Large intestine (tissue), 12 donors: ENCODE measurements at places on chromosomes 11 and 22. TPM values are rescaled to one million over a fixed set of nuclear protein-coding genes. Genes with fewer than 3 reads are reported as not detected.

- DNase-seq = no peak
Measured at GRCh38 chr11:34633990-34634693, 13.2 kb downstream of the EHF start.

- peak; percentile 81 for DNase-seq
Measured at GRCh38 chr11:69444381-69445130, 36.9 kb upstream of the LINC01488 start.

GRCh38 chr11:131686836-131687235 lies 316.4 kb downstream of the NTM start:
- DNase-seq = no peak

The GLB1L2 gene
- polyA plus RNA-seq = 6.7 TPM

The SFI1 gene
- polyA plus RNA-seq = 83.1 TPM

The YPEL4 gene
- 2.6 TPM for polyA plus RNA-seq

The TSPAN18 gene
- 59.1 TPM for polyA plus RNA-seq

- no peak for DNase-seq
Measured at GRCh38 chr11:126149759-126150625, 61.5 kb downstream of the RPUSD4 start.

GRCh38 chr11:86535773-86536172 lies 136.6 kb downstream of the ME3 start:
- DNase-seq = no peak

The VSIG2 gene
- 5.0 TPM for polyA plus RNA-seq

DNA sequence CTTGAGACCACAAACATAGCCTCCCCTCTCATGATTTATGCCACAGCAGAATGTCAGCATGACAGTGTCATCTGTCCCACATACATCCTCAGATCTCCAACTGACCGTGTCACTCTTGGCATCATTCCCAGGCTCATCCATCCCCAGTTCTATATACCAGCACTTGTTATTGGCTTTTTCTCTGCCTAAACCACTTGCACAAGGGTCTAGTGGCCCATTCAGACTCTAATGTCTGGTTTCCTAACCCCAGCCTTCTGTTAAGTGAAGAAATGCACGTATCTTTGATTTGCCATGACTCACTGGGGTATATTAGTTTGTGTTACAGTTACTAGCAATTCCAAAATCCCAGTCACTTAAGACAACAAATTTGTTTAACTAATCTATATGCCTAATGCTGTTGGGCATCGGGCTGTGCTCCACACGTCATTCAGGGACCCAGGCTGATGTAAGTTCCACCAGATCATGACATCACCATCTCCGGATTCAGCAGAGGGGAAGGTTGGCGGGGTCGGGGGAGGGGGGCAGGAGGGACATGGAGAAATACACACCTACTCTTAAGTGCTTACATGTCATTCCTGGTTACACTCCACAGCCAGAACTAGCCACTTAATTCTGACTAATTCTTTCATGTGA lies 517.4 kb downstream of the BUD13 start:
- no peak for DNase-seq

The PLAAT3 gene
- polyA plus RNA-seq = 5.9 TPM

The PTPN5 gene
- polyA plus RNA-seq = 1.2 TPM

- DNase-seq = peak; percentile 40
Measured at GRCh38 chr22:48297296-48297695, 1530.4 kb downstream of the BRD1 start.

The PLA2G3 gene
- 0.01 TPM for polyA plus RNA-seq

DNA sequence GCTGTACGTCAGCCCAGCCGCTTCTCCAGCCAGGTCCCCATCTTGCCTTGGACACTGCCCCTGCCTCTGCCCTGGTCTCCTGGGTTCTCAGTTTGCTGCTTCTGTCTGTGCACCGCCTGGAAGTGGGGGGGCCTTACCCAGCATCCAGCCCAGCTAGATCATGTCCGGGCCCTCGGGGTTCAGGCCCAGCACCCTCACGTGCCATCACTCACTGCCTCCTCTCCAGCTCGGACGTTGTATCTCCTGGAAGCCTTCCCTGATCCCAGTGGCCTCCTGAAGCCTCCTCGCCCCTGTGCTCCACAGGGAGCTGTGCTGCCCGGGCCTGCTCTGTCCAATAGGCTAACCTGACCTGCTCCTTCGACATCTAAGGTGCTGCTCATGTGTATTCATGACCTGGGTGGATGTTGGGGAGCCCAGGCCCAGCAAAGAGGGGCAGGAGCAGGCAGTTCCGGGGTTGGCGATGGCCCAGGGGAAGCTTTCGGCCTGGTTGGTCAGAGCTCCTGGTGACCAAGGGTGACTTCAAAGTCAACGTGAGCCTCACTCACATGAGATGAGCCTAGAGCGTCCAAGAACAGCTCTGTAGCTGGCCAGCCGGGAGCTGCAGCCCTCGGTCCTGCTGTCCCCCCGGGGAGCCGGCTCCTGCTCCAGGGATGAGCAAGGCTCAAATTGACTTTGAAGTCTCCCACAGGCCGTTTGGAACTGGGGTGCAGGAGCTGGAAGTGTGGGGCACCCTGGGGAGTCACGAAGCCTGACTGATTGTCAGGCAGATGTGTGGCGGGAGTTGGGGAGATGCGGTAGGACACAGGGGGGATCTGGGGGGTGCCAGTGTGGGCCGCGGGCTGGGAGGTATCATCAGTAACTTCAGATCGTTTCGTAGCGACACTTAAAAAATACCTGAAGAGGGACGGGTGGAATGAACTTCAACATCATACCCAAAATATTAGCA lies 5.2 kb upstream of the ASCL2 start:
- DNase-seq = no peak

- DNase-seq = no peak
Measured at GRCh38 chr22:39560127-39560526, 10.4 kb upstream of the CACNA1I start.

DNA sequence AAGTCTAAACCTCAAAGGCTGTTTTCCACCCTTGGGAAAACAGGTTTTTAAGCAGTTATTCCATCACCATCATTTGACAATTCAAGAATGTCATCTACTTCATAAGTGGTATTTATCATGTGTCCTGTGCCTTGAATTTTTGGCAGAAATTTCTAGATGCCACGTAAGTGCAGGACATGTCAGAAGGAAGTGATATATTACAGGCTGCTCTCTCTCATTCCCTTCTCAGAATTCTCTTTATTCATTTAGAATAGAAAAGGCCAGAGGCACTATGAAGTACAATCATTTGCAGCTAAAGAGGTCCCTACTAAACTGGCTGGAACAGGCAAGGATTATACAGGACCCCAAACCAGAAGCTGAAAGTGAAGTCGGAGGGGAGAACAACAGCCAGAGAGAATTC lies 11.9 kb downstream of the RBFOX2 start:
- DNase-seq = no peak

GRCh38 chr22:47281126-47282106 lies 519.0 kb downstream of the TBC1D22A start:
- no peak for DNase-seq

The C11orf16 gene
- polyA plus RNA-seq = 0.12 TPM

- no peak for DNase-seq
Measured at GRCh38 chr11:56849852-56850251, 101.4 kb upstream of the OR9G4 start.

DNA sequence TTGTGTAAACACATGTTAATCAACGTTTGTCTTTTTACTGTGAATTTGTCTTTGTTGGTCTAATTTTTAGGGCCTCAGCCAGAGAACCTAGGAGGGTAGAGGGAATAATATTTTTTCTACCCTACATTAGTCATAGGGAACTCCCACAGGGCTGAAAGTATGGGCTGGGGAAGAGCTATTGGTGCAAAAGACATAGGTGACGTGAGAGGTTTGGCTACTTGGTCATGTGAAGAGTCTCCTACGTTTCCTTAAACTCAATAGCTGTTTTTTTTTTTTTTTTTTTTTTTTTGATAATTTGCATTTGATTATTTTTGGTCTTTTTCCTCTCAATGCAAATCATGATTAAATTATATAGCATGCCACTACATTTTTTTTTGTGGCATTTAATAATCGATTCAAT lies 15.9 kb upstream of the MMP7 start:
- DNase-seq = no peak

GRCh38 chr22:41831828-41832552 lies 915 bp upstream of the SREBF2 start:
- no peak for DNase-seq

- no peak for DNase-seq
Measured at GRCh38 chr11:13567551-13567950, 71.8 kb upstream of the PTH start.

DNA sequence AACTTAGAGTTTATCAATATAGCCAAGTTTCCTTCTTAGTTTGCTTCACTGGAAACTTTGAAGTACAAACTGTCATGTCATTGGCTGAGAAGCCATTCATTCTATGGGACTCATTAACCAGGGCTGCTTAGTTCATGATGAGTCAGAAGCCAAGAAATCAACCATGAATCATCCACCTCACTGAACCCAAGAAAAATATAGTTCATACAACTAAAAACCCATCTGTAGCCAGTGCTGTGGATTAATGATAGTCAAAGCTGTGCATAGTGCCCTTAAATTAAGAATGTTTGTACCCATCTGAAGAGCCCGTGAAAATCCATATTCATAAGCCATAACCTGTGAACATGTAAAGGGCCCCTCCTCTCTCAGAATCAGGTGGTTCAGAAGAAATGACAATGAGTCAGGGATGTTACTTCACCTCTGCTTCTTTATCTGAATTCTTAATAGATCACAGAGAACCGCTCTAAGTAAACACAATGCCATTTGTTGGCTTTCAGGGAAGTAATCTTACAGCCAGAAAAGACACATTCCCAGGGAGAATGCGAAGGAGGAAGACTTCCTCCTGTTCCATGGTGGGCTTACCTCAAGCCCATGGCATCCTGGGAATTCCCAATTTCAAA lies 25.4 kb downstream of the MMP20 start:
- DNase-seq = peak; percentile 82

DNA sequence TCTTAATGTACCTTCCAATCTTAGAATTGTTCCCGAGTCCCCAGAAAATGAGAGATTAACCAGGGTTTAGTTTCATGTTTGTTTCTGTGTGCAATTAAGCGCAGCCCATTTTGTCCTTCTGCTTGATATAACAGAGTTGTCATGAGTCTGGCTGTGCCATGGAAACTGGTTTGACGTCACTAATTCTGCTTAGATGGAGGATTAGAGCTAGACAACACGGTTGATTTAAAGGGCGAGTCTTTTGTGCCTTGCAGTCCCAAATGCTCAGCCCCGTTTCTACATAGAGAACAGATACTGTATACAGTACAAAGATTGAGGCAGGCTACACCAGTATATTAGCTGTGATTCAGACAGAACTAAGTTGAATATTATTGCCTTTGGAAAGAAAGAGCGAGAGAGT lies 45.5 kb upstream of the ALKBH3 start:
- peak; percentile 55 for DNase-seq

DNA sequence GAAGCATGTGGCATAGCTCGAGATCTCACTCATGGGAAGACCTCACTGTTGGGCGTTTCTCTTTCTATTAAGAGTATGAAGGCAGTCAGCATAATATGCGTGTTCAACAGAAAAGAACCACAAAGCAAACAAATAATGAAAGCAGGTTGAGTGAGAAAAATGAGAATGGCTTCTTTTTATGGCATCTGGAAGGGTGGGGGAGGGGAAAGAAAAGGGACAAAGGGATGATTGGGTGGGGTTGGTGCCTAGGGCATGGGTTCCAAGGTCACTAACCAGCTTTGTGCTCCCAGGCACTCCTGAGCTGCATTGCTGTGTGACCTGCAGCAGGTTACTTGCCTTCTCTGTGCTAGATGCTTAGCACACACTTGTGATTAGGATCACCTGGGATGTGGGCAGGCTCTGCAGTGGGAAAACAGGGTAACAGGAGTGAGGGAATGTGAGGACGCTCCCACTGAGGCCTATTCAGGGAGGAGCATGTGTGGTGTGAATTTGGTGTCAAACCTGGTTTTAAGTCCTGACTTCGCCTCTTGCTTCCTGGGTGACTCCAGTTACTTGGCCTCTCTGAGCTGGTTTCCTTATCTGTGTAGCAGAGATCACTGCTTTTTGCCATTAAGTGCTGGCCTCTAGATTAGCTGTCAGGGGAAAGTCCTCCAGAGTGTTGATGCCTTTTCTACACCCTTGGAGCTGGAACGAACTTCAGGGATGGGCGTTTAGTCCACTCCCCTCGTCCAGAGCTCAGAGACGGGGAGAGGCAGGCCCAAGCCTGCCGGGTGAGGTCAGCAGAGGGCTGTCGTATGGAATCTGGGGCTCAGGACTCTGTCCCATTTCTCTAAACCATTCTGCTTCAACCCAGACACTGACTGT lies 74.8 kb downstream of the KIAA1671 start:
- DNase-seq = peak; percentile 78

GRCh38 chr11:45894555-45895247 lies 9.2 kb downstream of the MAPK8IP1 start:
- DNase-seq = no peak

The PLAAT5 gene
- polyA plus RNA-seq = 0.78 TPM

The TSSK2 gene
- not detected for polyA plus RNA-seq

DNA sequence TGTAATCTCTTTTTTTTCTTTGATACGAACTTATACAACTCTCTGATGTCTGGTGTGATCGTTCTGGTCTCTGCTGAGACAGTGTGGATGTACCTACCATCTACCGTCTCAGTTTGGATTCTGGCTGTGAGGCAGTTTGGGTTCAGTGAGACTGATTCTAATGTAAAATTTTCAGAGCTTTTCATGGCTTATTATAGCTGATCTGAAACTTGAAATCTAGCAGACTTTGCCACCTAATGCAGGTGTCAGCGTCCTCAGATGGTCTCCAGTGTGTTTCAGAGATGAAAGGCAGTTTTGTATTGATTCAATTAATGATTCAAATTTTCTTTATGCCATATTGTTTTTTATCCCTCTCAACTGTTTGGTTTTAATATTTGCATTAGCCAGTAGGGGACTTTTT lies 35.9 kb downstream of the PPFIBP2 start:
- no peak for DNase-seq

- DNase-seq = no peak
Measured at GRCh38 chr11:102119997-102120396, 9.8 kb downstream of the YAP1 start.

DNA sequence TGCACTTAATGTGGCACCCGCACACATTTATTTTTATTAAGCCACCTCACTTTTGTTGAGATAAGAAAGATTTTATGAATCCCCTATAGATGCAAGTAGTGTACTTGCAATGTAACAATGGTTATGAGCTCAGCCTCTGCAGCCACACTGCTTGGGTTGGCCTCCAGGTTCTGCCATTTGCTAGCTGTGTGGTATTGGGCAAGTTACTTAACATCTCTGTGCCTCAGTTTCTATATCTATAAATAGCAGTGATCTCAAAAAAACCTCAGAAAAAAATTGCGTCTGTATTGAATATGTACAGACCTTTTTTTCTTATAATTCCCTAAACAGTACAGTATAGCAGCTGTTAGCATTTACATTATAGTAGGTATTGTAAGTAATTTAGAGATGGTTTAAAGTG lies 10.0 kb downstream of the CUL5 start:
- DNase-seq = no peak

GRCh38 chr11:114259124-114259526 lies 37.1 kb upstream of the NNMT start:
- no peak for DNase-seq

DNA sequence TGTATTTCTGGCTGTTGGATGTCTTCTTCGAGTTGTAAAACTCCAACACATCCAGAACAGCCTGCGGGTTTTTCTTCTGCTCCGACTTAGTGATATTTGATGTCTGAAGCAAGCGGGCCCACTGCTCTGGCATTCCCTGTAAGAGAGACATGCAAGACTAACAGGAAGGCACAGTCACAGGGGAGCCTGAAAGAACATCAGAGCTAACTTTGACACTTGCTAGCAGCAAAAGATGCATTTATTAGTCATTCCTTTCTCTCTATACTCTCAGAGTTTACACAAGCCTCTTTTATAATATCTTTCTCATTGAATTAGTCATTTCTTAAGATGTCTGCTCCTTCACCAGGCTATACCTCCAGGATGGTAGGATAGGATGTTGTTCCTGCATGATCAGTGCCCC lies 77.8 kb upstream of the GDPD4 start:
- no peak for DNase-seq

The PIWIL4 gene
- 16.0 TPM for polyA plus RNA-seq
